ENCODE measurements at places on chromosomes 16 and 17.

DNA sequence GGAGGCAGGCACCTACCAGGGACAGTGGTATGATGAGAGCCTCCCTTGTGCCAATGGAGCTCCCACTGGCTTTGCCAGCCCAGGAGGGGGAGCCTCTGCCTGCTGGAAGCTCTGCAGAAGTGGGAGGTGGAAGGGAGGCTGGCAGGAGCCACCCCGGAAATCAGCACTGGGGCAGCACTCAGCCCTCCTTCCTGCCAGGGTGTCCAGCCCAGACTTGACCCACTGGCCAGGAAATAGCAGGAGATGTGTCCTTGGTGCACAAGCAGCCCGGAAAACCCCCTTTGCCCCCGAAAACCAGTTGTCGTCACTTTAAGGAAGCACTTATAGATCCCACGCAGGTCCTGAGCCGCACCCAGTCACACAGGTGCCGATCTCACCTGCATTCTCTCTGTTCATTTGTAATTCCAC lies 49.3 kb upstream of the CACNG4 start:
- no peak for DNase-seq

GRCh38 chr17:12229335-12229734 lies 208.7 kb downstream of the MAP2K4 start:
- DNase-seq: no peak

- no peak for DNase-seq
Measured at GRCh38 chr17:67479148-67479547, 102.1 kb downstream of the PITPNC1 start.

DNA sequence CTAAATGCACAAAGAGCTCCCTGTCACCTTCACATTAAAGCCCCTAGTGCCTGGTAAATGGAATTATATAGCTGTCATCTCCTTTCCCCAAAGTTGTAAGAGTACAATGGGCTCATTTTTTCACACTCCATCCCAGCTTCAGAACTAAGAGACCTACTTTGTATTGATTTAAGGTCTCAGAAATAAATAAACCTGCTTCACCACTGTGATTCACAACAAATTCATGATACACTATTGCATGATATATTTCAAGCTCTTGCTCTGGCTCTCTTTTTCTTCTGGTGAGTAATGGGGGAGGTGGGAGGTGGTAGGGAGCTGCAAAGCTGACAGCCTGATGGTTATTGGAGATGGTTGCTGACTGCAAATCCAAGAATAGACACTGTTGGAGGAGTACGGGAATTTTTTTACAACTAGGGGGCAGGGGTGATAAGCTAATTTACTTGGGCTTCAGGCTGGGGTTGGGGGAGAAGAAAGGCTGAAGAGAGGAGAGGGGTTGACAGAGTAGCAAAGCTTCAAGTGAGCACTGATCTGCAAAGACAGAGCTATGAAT lies 189.9 kb downstream of the AATF start:
- no peak for DNase-seq

DNA sequence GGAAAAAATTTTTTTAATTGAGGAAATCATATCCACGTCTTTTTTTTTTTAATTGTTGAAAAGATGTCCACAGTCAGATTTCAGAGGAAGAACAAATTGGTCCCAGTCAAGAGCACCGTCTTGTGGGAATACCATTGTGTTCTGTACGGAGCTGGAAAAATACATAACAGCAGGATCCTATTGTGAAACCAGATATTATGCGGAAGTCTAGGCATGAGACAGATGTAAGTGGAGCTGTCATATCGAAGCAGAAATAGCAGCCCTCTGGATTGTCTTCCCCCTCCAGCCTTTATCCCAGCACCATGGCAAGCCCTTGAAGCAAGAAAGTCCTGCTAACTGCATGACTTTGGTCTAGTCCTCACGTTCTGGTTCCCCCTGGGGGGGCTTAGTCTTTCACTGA lies 391.6 kb upstream of the ASIC2 start:
- DNase-seq: no peak

DNA sequence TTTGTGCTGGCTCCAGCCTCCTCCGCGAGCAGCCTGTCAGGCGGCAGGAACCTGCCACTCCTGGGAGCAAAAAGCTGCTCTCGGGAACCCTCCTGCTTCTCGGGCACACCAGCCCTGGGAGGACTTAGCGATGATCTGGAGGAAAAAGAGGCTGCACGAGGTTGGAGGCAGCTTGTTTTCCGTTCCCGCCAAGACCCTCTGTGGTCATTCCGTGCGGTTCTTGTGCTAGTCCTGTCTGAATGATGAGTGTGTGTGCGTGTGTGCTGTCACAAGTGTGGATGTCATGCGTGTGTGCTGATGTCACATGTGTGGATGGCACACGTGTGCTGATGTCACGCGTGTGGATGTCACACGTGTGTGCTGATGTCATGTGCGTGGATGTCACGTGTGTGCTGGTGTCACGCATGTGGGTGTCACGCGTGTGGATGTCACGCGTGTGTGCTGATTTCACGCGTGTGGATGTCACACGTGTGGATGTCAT lies 150.0 kb downstream of the NPIPB11 start:
- no peak for DNase-seq

GRCh38 chr16:88328313-88328980 lies 54.3 kb upstream of the ZNF469 start:
- no peak for DNase-seq

DNA sequence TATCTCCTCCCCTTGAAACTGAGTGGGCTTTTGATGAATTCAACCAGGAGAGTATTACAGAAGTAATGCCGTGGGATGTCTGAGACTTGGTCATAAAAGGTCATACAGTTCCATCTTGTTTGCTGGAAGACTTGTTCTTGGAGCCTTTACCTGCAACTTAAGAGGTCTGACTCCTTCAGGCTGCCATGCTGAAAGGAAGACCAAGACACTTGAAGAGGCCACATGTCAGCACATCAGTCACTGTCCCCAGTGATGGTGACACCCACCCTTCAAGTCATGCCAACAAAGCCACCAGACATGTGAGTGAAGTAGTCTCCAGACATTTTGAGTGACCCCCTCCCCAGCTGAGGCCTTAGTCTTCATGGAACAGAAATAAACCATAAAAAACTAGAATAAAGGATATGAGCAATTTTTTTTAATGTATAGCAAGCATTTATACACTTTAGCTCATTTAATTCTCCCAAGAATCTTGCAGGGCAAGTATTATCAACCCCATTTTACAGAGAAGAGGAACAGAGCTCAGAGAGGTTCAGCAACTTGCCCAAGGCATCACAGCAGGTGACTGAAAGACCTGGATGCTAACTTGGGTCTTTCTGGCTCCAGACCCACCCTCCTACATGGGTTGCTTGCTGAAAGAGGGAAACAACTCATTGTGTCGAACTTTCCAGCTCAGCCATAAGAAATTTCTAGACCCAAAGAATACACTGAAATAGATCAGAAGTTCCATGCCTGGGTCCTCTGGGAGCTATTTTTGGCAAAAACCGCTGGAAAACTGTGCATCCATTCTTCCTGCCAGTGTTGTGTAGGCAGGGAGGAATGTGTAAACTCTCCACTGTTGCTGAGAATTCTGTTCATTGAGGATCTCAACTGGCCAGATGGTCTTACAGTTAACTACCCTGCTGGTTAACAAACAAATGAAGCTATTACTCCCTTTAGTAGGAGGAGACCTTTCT lies 38.1 kb downstream of the SOCS1 start:
- no peak for DNase-seq

GRCh38 chr17:6048486-6048885 lies 21.7 kb upstream of the WSCD1 start:
- no peak for DNase-seq
